ENCODE measurements at places on chromosomes 7 and 10.

GRCh38 chr7:93955304-93955703 lies 33.8 kb downstream of the GNG11 start:
- no peak for DNase-seq

- DNase-seq, result no peak
These were observed 79.6 kb downstream of the SH3PXD2A start for GRCh38 chr10:103775776-103776175.

GRCh38 chr7:47952224-47952623 lies 4.0 kb upstream of the PKD1L1 start:
- no peak for DNase-seq

DNA sequence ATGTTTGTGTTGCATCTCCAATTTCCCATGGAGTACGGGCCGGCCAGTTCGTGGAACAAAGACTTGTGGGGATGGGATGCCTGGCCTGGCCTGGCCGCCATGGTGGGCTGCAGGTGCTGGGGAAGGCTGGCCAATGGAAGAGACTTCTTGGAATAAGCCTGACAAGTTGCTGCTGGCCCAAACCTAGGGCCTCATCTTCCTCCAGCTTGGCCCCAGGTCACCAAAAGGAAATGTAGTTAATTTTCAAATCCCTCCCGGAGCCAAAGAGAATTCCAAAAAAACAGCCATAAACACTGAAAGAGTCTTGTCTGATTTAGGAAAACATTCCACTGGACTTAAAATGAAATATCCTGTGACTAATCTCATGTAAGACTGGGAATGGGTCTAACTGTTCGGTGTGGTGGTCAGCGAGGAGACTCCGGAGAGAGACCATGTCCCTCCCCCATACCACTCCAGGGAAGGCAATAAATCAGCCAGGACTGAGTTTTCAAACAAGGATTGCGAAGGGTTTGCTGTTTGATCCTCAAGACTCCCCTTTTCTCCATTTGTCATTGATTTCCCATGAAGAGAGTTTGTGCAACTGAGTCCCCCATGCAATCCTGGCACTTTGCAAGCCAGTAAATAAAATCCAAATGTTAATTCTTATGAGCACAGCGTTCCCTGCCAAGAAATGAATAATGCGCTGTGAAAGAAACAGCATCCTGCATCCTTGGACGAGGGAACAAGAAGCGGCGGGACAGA lies 128.7 kb upstream of the HABP2 start:
- no peak for DNase-seq

DNA sequence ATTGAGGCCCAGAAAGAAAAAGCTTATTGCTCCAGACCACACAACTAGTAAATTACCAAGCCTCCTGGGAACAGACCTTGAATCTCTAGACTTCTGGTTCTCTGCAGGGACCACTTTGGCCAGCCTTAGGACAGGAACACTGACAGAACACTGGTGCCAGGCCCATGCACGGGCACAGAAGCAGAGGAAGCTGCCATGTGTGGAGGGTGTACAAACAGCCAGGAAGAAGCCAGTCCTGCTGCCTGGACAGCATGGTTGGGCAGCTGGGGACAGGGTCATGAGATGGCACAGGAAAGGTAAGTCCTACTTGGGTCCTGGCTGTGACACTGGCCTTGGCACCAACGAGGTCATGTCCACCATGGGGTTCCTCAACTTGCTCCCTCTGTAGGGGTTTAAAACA lies 19.2 kb downstream of the MMRN2 start:
- DNase-seq, result no peak

GRCh38 chr10:124380256-124380995 lies 38.3 kb downstream of the OAT start:
- no peak for DNase-seq

GRCh38 chr7:131336956-131337355 lies 9.3 kb downstream of the MKLN1 start:
- DNase-seq, result no peak
